Mesendoderm (in vitro differentiated cells): ENCODE measurements at places on chromosomes 4 and X.

DNA sequence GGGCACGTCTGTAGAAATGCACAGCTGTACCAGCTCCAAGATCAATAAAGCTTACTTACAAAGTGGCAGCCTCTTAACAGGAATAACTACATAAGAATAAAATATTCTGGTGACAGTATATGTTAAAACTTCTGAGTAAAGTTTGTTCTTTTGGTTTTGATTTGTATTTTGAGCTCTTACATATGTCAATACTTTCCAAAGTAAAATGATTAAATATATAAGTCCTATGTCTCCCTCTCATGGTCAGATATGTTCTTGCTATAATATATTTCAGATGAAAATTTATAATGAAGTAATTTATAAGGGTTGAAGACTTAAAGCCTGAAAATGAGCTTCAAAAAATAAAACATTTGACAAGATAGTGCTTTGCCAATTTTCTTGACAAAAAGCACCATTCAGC, 254.4 kb downstream of the NPFFR2 start:
- DNase-seq: peak; percentile 16

DNA sequence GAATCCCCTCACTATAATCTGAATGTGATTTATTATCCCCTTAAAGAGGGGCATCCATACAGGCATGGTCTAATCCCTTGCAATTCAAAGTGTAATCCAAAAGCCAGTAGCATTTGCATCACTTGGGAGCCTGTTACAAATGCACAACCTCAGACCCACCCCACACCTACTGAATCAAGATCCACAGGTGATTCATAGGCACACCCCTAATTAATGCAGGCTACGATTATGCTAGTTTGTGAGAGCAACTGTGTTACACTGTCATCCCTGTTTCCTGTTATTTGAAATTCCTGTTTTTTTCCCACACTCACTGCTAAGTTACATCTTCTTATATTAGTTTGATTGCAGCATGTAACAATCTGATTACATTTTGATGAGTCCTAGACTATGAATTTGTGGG, 120.0 kb downstream of the RAB28 start:
- DNase-seq: no peak

DNA sequence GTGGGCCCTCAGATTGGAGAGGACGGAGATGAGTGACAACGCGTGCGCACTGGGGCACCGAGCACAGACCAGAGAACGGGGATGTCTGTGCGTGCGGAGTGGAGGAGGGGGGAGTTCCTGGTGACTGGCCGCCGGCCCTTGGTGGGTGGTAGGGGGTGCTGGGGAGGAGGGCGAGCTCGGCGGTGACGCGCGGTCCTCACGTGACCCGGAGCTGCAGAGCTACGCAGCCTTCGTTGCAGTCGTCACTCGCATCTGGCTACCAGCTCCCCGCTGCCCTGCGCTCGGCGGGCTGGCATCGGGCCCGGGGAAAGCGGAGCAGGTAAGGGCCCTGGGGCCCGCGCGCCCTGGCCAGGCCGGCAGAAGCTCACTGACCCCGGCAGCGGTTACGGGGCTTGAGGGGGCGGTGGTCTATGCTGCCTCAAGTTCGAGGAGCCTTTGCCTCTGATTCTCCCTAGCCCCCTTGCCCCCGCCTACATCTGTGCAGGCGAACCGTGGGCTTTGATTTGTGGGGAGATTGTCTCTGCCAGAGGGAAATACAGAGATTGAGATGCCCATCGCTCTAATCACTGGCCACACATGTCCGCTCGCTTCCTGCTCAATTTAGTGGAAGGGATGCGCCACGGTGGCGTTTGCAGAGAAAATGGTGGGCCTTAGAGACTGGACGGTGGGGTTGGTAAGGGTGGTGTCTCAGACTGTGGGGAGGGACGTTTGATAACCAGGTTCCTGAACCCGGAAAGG, at the start of gene ARMCX4:
Gene ARMCX4, plus strand, starts transcription at position 245 of the 738 bp plus-strand sequence. CDS start 3,134 bp downstream, outside the sequence.
- peak; percentile 66 for DNase-seq

DNA sequence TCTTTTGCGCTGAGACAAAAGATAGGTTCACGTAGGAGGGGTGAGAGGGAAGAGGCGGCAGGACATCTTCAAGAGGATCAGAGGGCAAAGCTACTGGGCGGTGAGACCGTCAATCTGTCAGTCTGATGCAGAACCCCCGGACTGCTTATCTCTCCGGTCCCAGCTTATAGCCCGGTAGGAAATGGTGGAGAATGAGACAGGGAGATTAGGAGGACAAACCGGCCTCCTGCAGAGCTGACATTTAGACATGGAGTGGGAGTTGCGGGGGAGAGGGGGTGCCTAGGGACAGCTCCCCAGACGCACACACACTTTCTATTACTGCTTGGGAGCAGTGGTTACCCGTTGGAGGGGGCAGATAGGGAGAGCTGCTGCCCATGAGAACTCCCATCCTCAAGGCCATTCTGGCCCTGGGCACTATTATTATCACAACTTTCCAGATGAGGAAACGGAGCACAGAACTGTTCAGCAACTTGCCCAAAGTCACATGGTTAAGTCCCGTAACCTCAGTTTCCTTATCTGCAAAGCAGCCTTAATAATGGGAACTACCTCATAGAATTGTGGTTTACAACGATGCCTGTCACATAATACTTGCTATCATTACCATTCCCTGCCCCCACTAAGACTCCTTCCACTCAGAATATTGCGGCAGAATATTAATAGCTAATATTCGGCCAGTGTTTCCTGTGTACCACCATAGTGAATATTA, 1.1 kb upstream of the HDAC6 start:
- peak; percentile 6 for DNase-seq

DNA sequence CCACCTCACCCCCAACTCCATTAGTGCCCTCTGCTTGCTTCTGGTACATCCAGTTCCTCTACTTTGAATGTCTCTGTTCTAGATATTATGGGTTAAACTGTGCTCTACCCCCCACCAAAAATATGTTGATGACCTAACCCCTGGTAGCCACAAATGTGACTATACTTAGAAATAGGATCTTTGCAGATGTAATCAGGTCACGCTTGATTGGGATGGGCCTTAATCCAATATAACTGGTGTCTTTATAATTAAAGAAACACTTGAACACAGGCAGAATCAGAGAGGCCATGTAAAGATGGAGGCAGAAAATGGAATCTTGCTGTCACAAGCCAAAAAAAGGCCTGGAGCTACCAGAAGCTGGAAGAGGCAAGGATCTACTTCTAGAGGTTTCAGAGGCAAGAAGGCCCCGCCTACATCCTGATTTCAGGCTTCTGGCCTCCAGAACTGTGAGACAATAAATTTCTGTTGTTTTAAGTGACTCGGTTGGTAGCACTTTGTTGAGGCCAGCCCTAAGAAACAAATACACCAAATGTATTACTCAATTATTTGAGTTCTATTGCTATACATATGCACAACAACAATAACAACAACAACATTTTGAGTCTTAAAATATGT, 220.0 kb downstream of the PPP3CA start:
- no peak for DNase-seq

- peak; percentile 60 for DNase-seq
Observed at GRCh38 chr4:68951078-68951805, at the start of gene UGT2A3. UGT2A3 (minus strand) TSS chr4:68951804; CDS start chr4:68951760, 44 bp downstream.

- peak; percentile 79 for DNase-seq
Observed at GRCh38 chr4:21921526-21922180, 26.9 kb downstream of the KCNIP4 start.

- DNase-seq: peak; percentile 72
Observed at GRCh38 chrX:75522565-75523431, at the start of gene ZDHHC15. ZDHHC15 (minus strand) TSS chrX:75523037; CDS start chrX:75523024, 13 bp downstream.

DNA sequence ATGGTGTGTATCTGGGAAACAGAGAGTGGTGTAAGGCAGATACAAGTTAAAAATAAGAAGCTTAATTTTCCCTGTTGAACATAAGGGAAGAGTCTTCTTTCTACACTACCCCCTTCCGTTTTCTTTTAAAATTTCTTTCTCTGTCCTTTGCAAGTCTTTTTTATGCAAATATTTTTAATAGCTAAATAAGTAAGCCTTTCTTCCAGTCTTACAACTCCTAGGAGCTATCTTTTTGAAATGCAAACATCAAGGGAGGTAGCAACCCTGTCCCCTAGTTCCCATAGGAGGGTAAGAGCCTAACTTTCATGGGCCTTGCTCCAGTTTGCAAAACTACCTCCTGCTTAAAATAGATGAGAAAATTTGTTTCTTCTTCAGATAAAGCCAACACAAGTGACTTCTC, 121.5 kb downstream of the MBNL3 start:
- DNase-seq: no peak

DNA sequence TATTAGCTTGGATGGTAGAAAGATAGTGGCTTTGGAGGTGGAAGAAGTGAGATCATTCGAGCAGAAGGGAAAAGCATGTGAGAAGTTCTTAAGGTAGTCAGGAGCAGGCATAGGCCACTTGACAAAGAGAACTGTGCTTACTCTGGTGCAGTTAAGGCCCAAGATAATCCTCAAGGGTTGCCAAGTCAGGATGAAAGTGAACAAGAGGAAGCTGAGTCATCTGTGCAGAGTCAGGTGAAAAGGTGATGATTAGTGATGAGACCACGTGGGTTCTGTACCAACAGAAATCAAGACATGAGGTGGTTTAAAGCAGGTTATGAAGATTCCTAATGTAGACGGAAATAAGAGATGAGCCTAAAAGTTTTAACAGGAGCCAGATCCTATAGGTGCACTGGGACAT, 369.8 kb downstream of the DTHD1 start:
- no peak for DNase-seq

GRCh38 chrX:20263474-20263873, 3.2 kb downstream of the RPS6KA3 start:
- no peak for DNase-seq

GRCh38 chr4:61210186-61210939, 10.2 kb downstream of the ADGRL3 start:
- DNase-seq: peak; percentile 76

- no peak for DNase-seq
Observed at GRCh38 chr4:14608630-14609029, 393.7 kb upstream of the CPEB2 start.

GRCh38 chrX:42241421-42241820, 318.1 kb upstream of the CASK start:
- DNase-seq: peak; percentile 14

DNA sequence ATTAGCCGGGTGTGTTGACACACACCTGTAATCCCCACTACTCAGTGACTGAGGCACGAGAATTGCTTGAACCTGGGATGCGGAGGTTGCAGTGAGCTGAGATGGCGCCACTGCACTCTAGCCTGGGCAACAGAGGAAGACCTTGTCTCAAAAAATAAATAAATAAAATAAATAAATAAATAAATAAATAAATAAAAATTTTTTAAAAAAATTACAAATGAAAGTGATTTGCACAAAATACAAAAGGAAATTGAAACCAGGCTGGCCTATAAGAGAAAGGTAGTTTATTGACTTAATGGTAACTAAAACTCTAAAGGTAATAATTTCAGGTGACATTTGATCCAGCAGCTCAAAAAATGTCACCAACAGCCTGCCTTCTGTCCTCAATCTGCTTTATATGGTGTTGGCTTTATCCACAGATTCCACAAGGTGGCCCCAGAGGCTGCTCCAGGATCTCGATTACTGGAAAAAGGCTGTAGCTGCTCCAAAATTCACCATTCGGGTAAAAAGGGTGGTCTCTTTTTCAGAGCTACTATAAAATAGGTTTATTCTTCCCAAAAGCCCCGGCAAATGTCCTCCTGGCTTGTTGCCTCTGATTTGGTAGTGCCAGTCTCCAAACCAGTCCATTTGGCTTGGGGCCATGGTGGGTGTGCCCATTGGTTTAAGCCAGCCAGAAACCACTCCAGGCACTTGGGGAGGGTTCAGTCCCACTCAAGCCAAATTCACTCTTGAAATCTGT, 61.4 kb upstream of the TRIM2 start:
- DNase-seq: peak; percentile 92

- DNase-seq: peak; percentile 23
Observed at GRCh38 chr4:123555233-123555806, 158.7 kb downstream of the SPRY1 start.

- DNase-seq: no peak
Observed at GRCh38 chr4:87949961-87950360, 25.6 kb upstream of the SPP1 start.

- DNase-seq: no peak
Observed at GRCh38 chr4:31392923-31393322, 672.8 kb downstream of the PCDH7 start.

GRCh38 chr4:179695175-179695574, 2252.9 kb upstream of the AGA start:
- DNase-seq: no peak

DNA sequence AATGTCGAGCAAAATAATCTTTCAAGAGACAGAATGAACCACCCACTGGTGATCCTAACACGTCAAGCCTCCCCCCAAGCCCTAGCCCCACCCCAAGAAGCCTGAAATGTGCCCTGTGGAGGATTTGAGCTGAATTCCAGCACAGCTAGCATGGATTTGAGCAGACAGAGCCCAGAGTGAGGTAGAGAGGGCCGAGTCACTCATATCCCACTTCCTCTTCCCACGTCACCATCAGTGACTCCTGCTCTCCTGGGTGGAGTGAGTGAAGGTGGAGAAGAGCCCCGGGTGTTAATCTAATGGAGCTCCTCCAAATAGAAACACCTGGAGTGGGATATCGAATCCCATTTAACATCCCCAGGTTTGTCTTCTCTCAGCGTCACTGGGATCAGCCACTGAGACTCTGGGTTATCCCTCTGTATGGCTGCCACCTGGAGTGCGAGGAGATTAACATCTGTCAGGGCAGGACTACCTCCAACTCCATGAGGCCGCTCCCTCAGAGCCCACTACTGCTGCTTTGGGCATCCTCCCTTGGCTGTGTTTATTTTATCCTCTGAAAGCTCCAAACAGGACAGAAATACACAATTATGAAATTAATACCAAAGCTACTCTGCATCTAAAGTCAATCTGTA, 136.6 kb downstream of the NWD2 start:
- peak; percentile 47 for DNase-seq

- no peak for DNase-seq
Observed at GRCh38 chrX:22118161-22118830, 86.2 kb downstream of the PHEX start.

- no peak for DNase-seq
Observed at GRCh38 chrX:149312988-149313387, 192.1 kb downstream of the IDS start.

GRCh38 chrX:78455901-78456300, 128.5 kb upstream of the CYSLTR1 start:
- DNase-seq: no peak

DNA sequence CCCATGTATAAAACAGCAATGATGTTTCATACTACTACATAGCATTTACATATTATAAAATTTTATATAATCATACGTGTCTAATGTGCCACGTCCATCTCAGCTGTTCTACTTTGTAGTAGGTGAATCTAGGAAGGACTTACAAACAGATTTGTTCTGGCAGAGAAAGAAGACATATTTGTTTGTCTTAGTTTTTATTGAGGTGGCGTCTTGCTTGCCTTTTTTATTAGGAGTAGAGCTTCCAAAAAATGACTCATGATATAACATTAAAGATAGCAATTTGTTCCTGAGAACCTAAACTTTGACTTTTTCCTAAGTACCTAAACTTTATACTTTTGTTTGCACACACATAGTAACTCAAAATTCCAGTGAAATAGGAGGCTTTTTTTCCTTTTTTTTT, 64.6 kb downstream of the CLDN22 start:
- DNase-seq: no peak

GRCh38 chrX:9738151-9738550, 27.5 kb downstream of the GPR143 start:
- DNase-seq: no peak
